ENCODE measurements at places on chromosomes 13 and 19.

DNA sequence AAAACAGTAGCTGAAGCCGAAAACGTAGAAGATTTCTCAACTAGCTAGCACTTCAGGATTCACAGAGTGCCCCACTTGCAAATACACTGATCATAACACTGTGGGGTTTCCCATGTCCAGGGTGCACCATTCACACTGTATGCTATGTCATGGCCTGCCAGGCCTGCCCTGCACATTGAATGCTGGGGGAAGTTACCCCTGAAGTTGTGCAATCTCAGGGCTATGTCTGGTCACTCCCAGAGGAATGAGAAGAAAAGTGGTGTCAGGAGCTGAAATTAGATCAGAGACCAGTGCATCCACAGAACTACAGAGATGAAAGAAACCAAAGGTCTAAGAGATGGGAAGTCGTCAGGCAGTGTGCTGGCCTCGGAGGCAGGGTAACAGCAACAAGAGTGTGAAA is 196.8 kb downstream of the RAP2A start:
- DNase-seq, result no peak

DNA sequence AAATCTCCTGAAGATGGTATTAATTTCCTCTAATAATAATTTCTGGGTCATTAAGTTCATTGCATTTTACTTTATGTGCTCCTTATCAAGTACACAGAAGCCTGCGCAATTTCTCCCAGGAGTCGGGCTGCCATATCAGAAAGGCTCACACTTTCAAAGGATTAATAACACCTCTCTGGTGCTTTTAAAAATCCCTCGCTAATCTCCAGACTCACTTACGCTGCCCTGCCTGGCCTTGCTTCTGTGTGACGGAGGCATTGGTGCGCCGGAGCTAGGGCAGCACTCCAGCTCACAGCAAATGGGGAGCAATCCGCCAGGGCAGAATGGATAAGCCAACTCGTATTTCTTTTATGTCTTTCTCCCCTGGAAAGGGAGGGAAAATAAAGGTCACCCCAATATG is 300.8 kb downstream of the EFNB2 start:
- no peak for DNase-seq

DNA sequence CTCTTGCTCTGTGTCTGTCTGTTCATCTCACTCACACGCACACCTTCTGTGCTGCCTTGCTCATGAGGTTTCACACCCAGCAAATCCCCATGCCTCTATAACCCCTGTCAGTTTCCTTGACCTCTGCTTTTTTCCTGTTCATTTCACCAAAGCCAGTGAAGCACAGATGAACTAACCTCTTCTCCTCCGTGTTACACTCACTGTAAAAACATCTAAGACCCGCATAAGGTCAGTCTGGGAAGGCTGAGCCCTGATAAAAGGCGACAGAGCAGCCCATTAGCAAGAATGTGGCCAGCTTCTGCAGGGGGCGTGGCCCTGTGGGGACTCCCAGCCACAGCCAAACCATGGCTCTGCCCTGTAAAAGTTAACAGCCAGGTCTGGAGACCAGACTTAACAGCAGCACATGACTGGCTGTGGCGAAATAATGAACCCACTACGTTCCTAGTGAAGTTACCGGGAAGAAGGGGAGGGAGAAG is 42.8 kb upstream of the NPAS1 start:
- no peak for DNase-seq

GRCh38 chr13:112561478-112561877 is 26.5 kb downstream of the TUBGCP3 start:
- DNase-seq, result no peak

DNA sequence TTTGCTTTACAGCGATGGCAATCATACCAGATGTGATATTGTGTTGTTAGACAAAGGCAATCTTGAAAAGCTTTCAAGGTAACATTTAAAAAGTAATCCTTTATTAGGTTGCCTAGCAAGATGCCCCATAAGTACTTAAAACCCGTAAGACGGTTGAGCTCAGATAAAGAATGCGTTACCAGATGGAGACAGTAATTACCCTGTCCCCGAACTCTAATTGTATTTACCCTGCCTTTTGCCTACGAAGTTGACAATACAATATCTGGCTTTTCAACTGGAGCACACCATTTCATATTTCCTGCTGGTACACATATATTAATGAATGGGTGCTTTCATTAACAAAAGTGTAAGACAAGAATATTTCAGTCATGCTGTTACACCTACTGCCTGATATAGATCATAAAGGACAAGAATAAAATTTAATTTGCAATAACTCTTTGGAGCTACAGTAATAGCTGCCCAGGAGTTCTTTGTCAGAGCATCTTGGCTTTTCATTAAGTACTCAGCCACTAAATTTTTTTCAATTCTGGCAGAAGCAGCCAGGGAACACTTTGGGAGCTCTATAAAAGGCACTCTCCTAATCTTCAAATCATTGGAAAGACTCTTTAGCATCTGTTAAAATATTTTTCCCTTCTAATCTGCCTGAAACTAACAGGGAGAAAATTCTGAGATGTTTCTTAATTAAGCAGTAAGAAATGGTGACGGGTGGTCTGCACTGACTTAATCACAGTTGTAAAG is 63.8 kb downstream of the DCT start:
- DNase-seq, result no peak

GRCh38 chr13:21925720-21926119 is 254.8 kb downstream of the FGF9 start:
- DNase-seq, result no peak

GRCh38 chr13:112231451-112232083 is 144.6 kb upstream of the SPACA7 start:
- no peak for DNase-seq

DNA sequence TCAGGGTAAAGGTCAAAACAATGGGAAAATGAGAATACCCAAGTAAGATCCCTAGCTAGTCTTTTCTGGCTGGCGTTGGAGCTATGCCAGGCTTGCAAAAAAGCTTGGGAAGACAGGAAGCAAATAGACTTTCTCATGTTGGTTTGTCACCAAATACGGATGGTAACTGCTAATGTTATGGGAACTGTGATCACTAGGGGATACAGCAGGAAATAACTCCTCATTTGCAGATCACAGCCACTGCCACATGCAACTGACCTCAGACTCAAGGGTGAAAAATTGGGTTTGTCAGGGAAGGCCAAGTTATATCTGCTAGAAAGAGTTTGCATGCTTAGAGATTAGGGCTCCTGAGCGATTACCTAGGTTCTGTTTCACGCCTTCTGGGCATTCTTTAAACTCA is 162.9 kb downstream of the NHLRC3 start:
- DNase-seq, result no peak

GRCh38 chr19:47110521-47111005 is 3.0 kb downstream of the ZC3H4 start:
- no peak for DNase-seq

- DNase-seq, result no peak
These were observed 87.5 kb downstream of the ZMYM2 start for GRCh38 chr13:20045950-20046548.

GRCh38 chr13:105920370-105920769 is 615.1 kb downstream of the EFNB2 start:
- DNase-seq, result no peak
